ENCODE measurements at places on chromosomes 4 and X.
A peak's percentile ranks its signal among the peaks of the same experiment; 100 is the strongest.

GRCh38 chr4:1822568-1823544, 29.8 kb downstream of the FGFR3 start:
- DNase-seq: no peak

DNA sequence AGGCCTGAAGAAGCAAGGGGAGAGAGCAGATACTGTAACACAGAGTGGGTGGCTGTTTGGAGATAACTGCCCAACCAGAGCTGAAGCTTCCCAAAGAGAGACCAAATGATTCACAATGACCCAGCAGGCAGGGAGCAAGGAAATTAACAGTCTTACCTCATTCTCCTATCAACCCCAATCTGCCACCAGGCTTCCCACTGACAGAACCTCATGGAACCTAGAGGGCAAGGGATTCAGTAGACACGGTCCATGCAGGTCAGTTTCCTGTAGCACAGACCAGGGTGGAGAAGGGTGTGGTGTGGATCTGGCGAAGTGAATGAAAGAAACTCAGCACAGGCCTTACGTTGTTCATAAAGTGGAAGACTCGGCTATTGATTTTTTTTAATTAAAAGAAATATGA, 60.7 kb upstream of the ALB start:
- no peak for DNase-seq

DNA sequence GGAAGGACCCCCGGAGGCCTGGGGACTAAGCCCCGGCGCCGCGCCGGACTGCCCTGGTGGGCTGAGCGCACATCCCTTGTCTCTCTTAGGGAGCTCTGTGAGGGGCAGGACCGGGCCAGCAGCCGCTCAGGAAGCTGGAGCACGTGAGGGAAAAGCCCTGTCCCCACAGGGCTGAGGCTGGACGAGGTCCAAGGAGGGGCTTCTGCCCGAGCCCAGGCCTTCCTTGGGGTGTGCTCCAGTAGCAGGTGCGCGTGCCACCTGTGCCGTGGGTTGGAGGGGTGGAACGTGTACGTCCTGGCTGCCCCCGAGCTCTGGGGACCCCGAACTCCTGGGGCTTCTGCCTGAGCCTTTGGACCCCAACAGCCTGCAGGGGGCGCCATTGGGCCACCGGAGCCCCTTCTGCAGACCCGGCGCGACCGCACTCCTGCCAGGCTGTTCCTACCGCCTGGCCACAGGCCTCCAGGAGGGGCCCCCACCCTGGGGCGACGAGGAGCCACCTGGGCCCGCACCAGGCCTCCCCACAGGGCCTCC, 27.2 kb downstream of the TACC3 start:
- DNase-seq: peak; percentile 67

- no peak for DNase-seq
These were observed 630.1 kb upstream of the EPHA5 start for GRCh38 chr4:66300336-66300934.

All from CD4-positive, alpha-beta T cell treated with Interleukin-2 at 100 ng/mL for 4 hours (primary cell).